ENCODE measurements at places on chromosomes 2 and 18. TPM values are rescaled to one million over a fixed set of nuclear protein-coding genes. Genes with fewer than 3 reads are reported as not detected.
A peak's percentile ranks its signal among the peaks of the same experiment; 100 is the strongest.

The FRZB gene
- total RNA-seq = 2.5 TPM

The GPR55 gene
- 2.1 TPM for total RNA-seq

The REG1B gene
- total RNA-seq = not detected

The ABCG5 gene
- not detected for total RNA-seq

The NTSR2 gene
- total RNA-seq = not detected

The CABYR gene
- 1.4 TPM for total RNA-seq

- H3K27me3 ChIP-seq = no peaks in the 10 kb centered on the region
- no peak overlapping the region for H3K4me3 ChIP-seq
- no peak overlapping the region for H3K27ac ChIP-seq
- no peaks in the 10 kb centered on the region for H3K4me1 ChIP-seq
- no peak for DNase-seq
Measured at GRCh38 chr18:62071071-62071470, 115.8 kb downstream of the PIGN start.

DNA sequence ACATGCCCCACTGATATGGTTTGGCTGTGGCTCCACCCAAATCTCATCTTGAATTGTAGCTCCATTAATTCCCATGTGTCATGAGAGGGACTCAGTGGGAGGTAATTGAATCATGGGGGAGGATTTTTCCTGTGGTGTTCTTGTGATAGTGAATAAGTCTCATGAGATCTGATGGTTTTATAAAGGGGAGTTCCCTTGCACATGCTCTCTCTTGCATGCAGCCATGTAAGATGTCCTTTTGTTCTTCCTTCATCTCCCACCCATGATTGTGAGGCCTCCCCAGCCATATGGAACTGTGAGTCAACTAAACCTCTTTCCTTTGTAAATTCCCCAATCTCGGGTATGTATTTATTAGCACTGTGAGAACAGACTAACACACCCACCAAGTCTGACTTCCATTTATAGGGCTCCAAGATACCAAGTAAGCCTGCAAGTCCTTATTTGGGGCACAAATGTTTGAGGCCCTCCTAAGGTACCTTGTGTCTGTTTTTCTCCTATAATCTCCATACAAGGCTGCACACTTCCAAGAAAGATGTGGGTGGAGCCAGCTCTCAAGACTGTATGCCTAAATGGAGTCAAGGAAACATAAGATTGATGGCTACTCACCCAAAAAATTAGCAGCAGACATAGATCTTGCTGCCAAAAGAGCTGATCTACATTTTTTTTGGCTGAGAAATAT, 364.7 kb downstream of the TXNL1 start:
- no peak overlapping the region for H3K4me3 ChIP-seq
- H3K4me1 ChIP-seq = no peaks in the 10 kb centered on the region
- H3K27me3 ChIP-seq = no peaks in the 10 kb centered on the region
- no peaks in the 10 kb centered on the region for H3K36me3 ChIP-seq
- no peak overlapping the region for H3K27ac ChIP-seq

GRCh38 chr2:16722677-16723076, 57.0 kb upstream of the CYRIA start:
- no peak overlapping the region for H3K27ac ChIP-seq
- H3K36me3 ChIP-seq = no peaks in the 10 kb centered on the region
- H3K4me3 ChIP-seq = no peak overlapping the region
- H3K4me1 ChIP-seq = peaks cover 8% of the 10 kb centered on the region
- DNase-seq = no peak

- H3K36me3 ChIP-seq = no peaks in the 10 kb centered on the region
- no peaks in the 10 kb centered on the region for H3K4me1 ChIP-seq
- no peak for DNase-seq
- no peak overlapping the region for H3K4me3 ChIP-seq
- peak overlapping the region; percentile 50 for H3K27ac ChIP-seq
Measured at GRCh38 chr2:84919885-84920580, 14.6 kb downstream of the TMSB10 start.

GRCh38 chr2:202723746-202724145, 89.0 kb downstream of the FAM117B start:
- H3K27ac ChIP-seq = no peak overlapping the region
- no peaks in the 10 kb centered on the region for H3K4me1 ChIP-seq
- no peak overlapping the region for H3K4me3 ChIP-seq
- H3K27me3 ChIP-seq = no peaks in the 10 kb centered on the region

DNA sequence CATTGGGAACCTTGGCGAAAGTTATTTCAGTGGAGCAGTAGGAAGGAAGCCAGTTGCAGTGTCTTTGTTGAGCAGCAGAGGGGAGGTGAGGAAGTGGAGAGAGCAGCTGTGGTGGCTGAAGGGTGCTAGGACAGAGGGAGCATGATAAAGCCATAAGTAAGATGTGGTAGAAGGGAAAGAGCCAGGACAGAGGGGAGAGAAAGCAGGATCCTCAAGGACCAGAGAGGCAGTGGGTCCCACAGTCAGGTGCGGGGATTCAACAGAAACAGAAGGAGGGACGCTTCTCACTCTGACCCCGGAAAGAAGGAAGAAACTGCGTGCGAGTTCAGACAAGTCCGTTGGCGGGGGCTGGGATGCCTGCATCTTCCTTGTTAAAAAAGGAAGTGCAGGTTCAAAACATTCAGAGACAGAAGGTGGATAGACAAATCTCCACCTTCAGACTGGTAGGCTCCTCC, at the start of gene CXCR2:
Gene CXCR2 (plus strand): TSS at position 403 of the 455 bp plus-strand sequence. CDS start 8,774 bp downstream, outside the sequence.
- no peaks in the 10 kb centered on the region for H3K36me3 ChIP-seq
- H3K27me3 ChIP-seq = no peaks in the 10 kb centered on the region
- no peaks in the 10 kb centered on the region for H3K4me1 ChIP-seq
- H3K4me3 ChIP-seq = no peak within 1 kb of the TSS
- H3K27ac ChIP-seq = no peak within 1 kb of the TSS

DNA sequence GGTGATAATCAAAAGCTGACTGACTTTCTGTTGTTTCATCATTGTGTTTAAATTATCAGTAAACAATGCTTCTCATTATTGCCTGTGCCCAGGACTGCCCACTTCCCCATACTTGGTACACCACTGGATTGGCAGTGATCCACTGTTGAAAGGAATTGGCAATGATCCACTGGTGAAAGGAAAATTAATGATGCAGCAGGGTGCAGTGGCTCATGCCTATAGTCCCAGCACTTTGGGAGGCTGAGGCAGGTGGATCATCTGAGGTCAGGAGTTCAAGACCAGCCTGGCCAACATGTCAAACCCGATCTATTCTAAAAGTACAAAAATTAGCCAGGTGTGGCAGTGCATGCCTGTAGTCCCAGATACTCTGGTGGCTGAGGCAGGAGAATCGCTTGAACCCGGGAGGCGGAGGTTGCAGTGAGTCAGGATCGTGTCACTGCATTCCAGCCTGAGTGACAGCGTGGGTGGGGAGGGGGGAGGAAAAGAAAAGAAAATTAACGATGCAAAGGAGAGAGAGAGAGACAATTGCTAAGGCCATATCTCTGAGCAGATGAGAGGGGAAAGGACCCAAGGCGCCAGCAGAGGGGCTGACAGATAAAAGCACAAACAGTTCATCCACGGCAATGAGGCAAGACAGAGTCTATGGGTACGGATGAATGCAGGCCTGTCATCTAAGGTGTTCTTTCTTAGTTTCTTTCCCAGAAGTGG, 10.2 kb upstream of the GTF2A1L start:
- H3K4me3 ChIP-seq = no peak overlapping the region
- H3K4me1 ChIP-seq = no peaks in the 10 kb centered on the region
- no peaks in the 10 kb centered on the region for H3K27me3 ChIP-seq
- H3K36me3 ChIP-seq = no peaks in the 10 kb centered on the region
- DNase-seq = no peak

- peaks cover 8% of the 10 kb centered on the region for H3K4me1 ChIP-seq
- no peak for DNase-seq
- H3K36me3 ChIP-seq = no peaks in the 10 kb centered on the region
- H3K27ac ChIP-seq = peak overlapping the region; percentile 25
- no peaks in the 10 kb centered on the region for H3K27me3 ChIP-seq
Measured at GRCh38 chr18:76467371-76468190, 27.5 kb downstream of the ZNF516 start.

DNA sequence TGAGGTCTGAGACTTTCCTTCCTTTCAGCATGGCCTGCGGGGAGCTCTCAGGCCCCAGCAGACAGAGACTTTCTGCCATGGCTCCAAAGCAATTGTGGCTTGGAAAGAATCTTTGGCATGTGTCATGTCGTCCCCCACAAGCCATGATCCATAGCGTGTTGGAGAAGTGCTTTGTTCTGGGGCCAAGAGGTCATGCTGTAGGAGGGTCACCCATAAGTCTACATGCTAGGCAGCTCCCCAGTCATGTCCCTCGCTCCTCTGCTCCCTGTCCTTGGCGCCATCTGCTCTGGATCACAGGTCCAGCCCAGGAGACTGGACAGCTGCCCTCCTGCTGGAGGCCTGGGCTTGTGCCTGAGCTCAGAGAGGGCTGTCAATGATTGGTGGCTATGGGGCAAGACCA, 78.8 kb upstream of the LCLAT1 start:
- no peaks in the 10 kb centered on the region for H3K27me3 ChIP-seq
- no peak overlapping the region for H3K4me3 ChIP-seq
- no peaks in the 10 kb centered on the region for H3K36me3 ChIP-seq

- H3K36me3 ChIP-seq = no peaks in the 10 kb centered on the region
- H3K27ac ChIP-seq = no peak overlapping the region
- H3K27me3 ChIP-seq = no peaks in the 10 kb centered on the region
- peaks cover 8% of the 10 kb centered on the region for H3K4me1 ChIP-seq
Measured at GRCh38 chr2:128770143-128771085, 451.7 kb upstream of the HS6ST1 start.
